NCI-H69 (cell line): ENCODE measurements at places on chromosomes 6 and 20.

- no peak for DNase-seq
These were observed 18.8 kb upstream of the BACH2 start for GRCh38 chr6:90315354-90315950.

GRCh38 chr20:34062570-34063482 lies 49.2 kb downstream of the EIF2S2 start:
- no peak for DNase-seq

DNA sequence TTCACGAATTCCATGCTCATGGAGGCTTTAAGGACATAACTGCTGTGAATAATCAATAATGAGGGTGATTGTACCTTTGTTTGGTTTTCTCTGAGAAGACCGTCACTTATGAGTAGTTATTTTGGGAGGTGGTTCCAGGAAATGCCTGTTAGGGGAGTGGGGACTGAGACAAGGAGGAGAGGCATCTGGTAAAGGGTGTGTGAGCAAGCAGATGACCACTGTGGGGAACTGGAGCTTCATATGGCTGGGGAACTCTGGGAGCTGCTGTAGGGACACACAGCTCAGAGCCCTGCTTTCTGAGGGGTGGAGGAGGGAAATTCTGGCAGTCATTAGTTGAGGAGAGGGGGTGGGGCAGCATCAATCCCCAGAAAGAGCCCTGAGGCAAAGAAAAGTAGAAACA lies 71.3 kb upstream of the TINAG start:
- DNase-seq = no peak

DNA sequence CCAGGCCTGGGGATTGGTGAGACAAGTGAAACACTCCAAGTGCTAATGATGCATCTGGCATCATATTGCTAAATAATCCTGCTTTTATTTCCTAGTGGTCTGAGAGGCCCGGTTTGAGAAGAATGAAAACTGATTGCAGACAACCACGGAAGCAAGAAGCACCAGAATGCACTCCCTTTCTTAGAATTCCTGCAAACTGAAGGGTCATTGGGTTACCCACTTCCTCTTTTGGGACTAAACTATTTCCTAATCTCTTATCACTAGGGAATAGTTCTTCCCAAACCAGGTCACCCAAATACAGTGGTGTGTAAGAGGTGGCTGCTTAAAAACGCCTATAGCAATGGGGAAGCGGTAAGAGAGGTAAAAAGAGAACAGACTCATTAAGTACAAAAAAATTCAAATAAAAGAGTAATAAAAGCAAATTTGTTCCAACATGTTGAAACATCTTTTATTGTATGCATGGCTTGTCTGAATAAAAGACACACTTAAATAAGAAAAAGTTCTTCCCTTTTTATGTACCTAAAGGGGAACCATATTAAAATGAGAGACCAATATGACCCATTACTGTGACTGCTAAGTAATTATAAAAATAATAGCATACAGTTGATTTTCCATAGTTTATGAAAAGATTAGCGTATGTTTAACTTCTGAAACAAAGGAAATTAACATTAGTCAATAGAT lies 125.8 kb downstream of the MYB start:
- DNase-seq = no peak

GRCh38 chr20:45251884-45252560 lies 2.3 kb downstream of the SLPI start:
- no peak for DNase-seq

- DNase-seq = peak; percentile 16
These were observed 4.1 kb downstream of the BMP7 start for GRCh38 chr20:57262301-57262700.

GRCh38 chr6:27644528-27644927 lies 171.6 kb upstream of the ZNF184 start:
- DNase-seq = no peak

GRCh38 chr6:6201200-6201599 lies 119.3 kb downstream of the F13A1 start:
- DNase-seq = no peak

GRCh38 chr6:159941286-159942113 lies 27.4 kb upstream of the IGF2R start:
- DNase-seq = peak; percentile 18

DNA sequence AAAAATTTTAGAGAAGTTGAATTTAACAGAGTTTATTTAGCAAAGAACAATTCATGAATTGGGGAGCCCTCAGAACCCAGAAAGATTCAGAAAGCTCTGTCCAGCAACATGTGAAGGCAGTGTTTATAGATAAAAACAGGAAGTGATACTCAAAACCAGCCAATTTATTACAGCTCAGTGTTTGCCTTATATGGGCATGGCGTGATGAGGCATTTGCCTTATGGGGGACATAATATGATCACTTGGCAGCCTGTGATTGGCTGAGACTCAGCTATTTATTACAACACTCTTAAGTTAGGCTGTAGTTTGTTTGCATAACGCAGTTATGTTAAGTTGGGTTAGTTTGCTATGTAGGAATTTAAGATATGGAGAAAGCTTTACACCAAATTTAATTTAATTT lies 11.5 kb downstream of the HLA-DPA1 start:
- DNase-seq = peak; percentile 20

DNA sequence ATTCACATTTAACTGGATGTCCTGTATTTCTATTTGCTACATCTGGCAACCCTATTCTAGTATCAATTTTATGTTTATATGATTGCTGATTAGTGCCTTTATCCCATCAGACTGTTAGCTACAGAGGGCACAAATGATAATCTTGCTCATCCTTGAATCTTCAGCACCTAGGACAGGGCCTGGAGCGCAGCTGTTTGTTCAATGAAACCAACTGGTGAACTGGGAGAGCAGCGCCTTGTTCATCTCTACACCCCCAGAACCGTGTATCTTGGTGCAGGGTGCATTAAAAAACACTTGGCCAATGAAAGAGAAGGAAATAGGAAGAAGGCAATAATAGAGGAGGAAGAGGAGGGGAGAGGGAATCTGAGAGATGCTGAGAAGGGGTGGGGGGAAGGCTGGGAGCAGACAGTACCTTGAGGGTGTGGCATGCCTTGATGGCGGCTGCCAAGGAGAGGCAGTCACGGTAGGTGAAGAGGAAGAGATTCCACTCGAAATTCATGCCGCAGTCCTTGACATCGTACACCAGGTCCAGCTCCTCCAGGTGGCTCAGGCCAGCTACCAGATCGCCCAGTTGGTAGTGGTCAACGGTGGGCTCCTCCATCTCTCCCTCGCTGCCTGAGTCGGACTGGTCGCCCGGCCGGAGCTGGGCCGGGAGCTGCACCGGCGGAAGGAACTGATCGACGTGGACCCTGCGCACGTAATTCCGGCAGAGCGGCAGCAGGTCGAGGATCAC lies 15.5 kb downstream of the TMEM151B start:
- no peak for DNase-seq

DNA sequence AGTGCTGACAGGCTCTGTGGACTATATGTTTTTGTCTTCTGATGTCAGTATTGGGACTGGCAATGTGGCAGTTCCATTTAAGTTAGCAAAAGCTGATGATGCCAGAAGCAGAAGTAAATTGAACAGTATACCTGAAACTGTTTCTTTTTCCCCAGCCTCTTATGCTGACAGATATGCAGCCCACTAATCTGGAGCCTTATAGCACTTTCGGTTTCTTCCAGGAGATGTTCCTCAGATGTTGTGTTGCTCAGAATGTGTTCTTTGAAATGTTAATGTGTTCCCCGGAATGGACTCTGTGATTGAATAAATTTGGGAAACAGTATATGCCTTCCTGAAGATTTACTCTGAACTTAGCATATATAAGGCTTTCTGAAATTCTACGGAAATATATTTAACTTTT lies 80.7 kb upstream of the MRAP2 start:
- DNase-seq = no peak

GRCh38 chr6:25337431-25337830 lies 58.3 kb downstream of the CARMIL1 start:
- DNase-seq = no peak

DNA sequence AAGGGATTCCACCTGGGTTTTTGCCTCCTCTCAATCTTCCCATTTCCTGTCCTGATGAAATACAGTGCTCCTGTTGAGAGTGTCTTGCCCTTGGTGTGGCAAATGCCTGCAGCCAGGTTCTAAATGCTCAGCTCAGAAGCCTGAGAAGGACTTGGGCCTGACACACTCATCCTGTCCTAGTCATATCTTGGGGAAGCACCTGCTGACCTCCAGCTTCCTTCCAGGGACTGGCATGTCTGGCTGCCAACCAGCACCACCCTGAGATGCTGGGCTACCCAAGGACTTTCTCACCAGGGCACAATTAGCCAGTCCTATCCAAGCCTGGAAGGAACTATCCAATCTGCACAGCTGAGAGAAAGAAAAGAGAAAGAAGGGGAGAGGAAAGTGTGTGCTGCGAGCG lies 43.4 kb downstream of the LRFN2 start:
- peak; percentile 59 for DNase-seq

GRCh38 chr6:124438546-124439065 lies 523.6 kb upstream of the RNF217 start:
- peak; percentile 35 for DNase-seq

DNA sequence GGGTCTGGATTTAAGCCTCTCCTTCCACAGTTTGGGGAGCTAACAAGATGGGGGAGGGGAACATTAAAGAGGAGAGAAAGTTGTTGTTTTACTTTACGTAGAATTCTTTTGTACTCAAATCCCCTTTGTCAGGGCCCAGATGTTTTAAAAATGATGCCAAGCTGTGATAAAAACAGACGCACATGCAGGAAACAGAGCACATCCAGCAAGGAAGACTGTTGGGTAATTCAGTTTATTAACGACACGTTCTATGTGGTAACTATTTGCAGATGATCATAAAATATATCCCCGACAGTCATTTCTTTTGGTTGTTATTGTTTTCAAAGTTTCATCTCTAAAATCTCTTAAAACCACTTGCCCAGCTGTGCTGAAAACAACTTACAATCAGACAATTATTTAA lies 307.0 kb upstream of the PRDM1 start:
- DNase-seq = no peak

- no peak for DNase-seq
These were observed 2.0 kb downstream of the NKAIN4 start for GRCh38 chr20:63252284-63252711.

- DNase-seq = peak; percentile 87
These were observed 99.4 kb downstream of the BFSP1 start for GRCh38 chr20:17431621-17432364.

DNA sequence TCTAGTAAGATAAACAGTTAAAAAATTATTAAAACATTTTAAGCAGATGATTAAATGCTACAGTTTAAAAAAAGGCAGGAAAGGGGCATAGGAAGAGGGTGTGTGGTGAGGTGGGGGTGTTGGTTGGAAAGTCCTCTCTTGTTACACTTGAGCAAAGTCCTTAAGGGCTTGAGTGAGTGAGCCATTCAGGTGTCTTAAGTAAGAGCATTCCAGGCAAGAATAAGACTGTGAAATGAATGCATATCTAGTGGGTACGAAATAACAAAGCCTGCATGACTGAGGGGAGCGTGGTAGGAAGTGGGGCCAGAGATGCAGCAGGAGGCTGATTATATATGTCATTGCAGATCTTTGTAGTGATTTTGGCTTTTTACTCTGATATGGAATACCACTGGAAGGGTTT lies 5.1 kb downstream of the CDKAL1 start:
- no peak for DNase-seq

GRCh38 chr20:9225879-9226278 lies 157.0 kb downstream of the PLCB4 start:
- DNase-seq = no peak

DNA sequence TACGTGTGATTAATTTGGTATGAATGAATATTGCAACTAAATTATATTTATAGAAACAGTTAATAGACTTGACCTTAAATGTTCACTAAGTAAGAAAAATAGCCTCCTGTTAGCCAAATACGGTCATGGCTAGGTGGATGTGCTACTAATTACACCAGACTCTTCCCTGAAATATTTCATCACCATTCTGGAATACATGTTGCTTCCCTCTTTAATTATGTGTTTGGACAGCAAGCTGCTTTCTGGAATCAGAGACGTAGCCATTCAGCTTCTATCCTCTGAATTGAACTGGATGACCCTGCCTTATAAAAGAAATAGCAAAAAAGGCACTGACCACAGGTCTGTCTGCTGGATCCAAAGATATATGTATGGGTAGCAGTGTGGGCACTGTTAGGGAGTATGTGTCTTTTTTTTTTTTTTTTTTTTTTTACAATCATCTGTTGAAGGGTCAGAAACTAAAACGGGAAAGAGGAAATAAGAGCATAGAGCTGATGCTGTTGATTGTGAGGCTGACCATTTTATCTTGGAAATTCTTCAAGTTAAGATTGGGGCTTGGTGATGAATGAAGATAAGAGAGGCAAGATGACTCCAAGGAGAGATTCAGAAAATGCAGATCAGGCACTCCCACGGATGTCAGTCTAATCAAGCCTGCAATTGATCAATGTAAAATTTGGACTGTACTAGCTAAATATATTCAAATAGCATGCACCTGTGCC lies 283.2 kb upstream of the HSF2 start:
- no peak for DNase-seq

DNA sequence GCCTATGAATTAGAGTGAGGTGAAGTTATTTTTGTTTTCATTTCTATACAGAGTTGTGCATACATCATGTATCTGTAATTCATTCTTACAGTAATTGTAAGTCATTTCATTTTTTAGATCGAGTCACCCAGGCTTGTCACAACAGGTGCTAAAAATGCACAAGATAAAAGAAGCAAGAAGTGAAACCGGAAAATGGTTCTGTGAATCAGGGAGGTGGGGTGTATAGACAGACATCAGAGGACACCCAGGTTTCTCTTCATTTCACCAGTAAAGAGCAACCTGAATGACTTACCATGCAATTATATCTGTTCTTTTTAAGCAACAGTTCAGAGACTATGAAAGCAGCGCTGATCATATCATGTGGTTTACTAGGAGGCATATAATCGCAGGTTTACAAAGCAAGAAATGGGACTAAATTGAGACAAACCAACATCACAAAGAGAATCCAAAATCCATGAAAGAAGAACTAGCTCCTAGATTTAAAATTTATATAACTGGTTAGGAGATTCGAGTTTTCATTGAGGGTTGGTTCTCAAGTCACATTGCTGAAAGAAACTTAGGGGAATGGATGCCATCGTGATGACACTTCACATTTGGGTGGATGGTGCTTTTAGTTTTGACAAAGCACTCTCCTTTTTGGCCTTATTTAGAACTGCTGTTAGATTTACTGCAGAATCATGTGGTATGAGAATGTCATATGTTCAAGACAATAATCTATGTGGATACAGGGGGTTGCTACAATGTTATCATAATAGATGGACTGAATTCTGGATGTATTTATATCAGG lies 27.9 kb upstream of the TBC1D7 start:
- DNase-seq = no peak

DNA sequence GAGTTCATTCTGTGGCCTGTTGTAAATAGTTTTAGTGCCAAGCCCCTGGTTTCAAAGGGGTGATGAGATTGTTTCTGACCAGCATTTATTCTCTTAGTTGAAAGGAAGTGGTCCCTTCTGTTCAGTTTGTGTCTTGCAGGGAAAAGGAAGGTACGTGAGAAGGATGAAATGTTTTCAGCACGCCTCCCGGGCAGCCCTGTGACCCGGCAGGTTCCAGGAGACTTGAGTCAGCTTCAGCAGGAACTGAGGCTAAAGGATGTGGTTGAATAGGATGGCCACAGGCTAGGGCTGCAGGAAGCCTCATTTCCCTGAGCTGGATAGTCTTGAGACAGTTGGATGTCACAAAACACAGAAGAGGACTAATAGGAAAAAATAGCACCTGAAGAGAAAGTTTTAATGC lies 132.4 kb upstream of the SYNDIG1 start:
- no peak for DNase-seq

- DNase-seq = no peak
These were observed 38.4 kb downstream of the THBS2 start for GRCh38 chr6:169215201-169215681.

GRCh38 chr6:16136621-16137450 lies 8.0 kb downstream of the MYLIP start:
- DNase-seq = no peak

GRCh38 chr6:89589297-89590025 lies 49.1 kb downstream of the LYRM2 start:
- peak; percentile 78 for DNase-seq

GRCh38 chr20:4134355-4134834 lies 119.0 kb upstream of the RNF24 start:
- no peak for DNase-seq
